DMS153 (cell line): ENCODE measurements at places on chromosomes 12 and 14.

- DNase-seq: no peak
Observed at GRCh38 chr12:46559311-46559710, 186.7 kb upstream of the SLC38A2 start.

GRCh38 chr12:41536813-41537490 is 348.8 kb downstream of the PDZRN4 start:
- no peak for DNase-seq

DNA sequence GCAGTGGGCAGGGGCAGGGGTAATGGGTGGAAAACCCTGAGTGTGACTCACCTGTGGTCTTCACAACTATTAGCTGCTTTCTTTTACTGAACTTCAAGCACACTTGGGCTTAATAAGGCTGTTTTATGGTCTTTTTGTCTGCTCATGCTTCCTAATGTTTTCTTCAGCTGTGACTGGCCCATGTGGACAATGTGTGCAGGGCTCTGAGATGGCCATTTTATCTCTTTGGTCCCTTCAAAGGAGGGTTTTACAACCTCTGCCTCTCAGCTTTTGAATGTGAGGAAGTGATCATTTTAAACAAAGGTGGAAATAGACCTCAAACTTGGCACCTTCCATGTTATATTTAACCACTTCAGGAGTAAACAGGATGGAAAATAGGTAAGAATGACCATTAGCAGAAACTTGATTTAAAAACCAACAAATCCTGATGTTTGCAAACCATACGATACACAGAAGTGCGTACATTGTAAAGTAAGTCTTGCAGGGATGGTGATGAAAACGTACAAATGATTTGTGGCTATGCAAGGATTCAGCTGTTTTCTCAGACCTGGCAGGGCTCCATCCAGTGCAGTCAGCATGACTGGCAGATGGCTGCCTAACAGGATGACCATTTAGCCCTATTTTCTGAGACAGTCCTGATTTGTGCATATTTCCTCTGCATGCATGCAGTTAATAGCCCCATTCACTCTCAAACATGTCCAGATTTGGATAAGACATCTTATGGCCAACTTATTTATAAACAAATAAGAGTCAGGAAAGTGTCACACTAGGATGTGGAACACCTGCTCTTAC is 103.2 kb downstream of the SLC38A4 start:
- DNase-seq: peak; percentile 63

GRCh38 chr14:23217032-23218020 is 20.4 kb upstream of the RNF212B start:
- no peak for DNase-seq

- DNase-seq: no peak
Observed at GRCh38 chr14:64937821-64938193, 4.7 kb downstream of the GPX2 start.

DNA sequence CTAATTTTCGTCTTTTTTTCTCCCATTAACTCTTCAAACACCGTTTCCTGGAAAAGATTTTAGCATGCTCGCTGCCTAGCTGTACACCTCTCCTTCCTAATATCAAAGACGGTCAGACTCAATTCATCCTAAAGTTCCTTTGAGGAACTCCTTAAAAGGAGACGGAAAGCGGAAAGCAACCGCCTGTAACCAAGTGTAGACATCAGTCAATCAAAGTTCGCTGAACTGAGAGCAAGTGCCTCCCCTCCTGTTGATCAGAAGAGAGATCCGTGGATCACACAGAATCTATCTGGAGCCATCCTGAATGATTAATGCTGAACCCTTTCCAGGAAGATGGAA is 412 bp upstream of the TEP1 start:
- DNase-seq: no peak

DNA sequence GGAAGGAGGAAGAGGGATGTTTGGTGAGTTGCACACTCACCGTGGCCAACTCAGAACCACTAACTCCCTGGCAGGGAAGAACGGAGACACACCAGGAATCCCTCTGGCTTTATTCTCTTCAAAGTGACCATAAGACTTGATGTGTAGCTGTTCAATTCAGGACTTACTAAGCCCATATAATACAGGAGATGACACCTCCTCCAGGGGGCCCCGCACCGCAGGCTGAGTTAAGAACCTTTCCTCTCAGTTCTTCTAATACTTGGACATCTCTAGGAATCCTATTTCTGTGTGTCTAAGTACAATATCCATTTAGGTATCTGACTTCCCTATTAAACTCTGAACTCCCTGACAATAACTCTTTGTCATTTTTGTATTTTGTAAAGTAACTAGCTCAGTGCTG is 49.5 kb downstream of the DCAF4 start:
- no peak for DNase-seq

GRCh38 chr12:2283916-2284315 is 231.1 kb downstream of the CACNA1C start:
- no peak for DNase-seq

DNA sequence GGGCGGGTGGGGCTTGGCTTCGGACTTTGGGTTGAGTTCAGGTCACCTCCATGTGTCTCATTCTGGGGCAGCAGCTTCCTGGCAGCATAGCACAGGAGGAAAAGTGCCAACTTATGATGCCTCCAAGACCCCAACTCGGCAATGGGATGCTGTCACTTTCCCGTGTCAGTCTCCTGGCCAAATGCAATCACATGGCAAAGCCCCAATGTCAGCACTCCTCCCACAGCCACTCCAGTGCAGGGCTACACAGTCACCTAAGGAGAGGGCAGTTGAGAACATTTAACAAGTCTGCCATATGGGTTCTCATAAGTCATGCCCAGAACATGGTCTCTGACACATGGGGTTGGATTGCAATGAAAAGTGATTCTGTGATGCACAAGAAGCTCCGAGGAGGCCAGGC is 26.7 kb downstream of the ELK3 start:
- no peak for DNase-seq

- DNase-seq: no peak
Observed at GRCh38 chr12:131913666-131914065, 15.4 kb upstream of the PUS1 start.

GRCh38 chr12:71760471-71760870 is 5.8 kb downstream of the RAB21 start:
- DNase-seq: no peak

DNA sequence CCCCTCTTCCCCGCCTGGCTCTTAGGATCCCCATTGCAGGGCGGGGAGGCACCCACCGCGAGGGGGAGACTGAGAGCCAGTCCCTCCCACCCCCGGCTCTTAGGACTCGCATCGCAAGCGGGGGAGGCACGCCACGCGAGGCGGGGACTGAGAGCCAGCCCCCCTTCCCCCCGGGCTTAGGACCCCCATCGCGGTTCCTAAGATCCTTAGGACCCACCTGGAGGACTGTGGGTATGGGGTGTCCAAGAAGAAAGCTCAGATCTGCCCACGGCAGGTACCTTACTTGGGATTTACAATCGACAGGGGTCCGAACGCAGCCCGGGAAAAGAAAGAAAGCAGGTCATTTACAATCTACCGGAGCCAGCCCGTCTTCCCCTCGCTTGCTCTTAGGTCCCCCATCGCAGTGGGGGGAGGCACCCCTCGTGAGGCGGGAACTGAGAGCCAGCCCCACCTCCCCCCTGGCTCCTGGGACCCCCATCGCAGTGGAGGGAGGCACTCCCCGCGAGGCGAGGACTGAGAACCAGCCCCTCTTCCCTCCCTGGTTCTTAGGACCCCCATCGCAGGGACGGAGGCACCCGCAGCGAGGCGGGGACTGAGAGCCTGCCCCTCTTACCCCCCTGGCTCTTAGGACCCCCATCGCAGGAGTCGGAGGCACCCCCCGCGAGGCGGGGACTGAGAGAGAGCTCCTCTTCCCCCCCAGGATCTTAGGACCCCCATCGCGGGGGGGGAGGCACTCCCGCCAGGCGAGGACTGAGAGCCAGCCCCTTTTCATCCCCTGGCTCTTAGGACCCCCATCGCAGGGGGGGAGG is 43.7 kb downstream of the DDX11 start:
- peak; percentile 20 for DNase-seq

DNA sequence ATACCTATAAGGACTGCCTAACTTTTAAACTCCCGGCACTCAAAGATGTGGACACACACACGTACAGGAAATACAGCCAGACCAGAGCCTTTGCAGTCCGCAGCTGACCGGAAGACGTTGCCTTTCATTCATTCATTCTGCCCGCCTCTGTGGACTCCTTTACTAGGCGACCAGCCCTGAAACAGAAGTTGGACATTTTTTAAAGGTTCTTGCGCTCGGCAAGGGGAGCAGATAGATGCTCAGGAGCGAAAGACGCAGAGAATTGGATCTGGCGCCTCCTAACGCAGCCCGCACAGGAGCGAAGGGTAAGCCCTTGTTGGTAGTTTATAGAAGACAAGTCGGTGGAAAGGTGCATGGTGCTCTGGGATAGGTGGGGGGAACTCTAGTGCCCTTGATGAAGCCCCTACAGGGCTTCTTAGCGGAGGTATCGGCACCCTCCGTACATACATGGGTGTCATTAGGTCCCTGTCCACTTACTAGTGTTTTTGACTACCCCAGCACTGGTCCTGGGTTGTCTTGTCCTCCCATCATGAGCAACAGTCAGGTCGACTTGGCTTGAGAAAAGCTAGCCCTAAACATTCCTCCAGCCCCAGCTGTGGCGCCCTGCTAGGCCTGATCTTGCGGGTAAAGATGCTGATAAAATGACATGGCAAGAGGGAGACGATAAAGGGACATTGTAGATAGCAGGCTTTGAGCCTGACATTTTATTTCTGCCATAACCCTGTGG is at the start of gene KDM2B:
KDM2B (minus strand) TSS at position 65 of the 727 bp plus-strand sequence. CDS start 112 bp downstream, outside the sequence.
- peak; percentile 11 for DNase-seq

- DNase-seq: no peak
Observed at GRCh38 chr12:132040906-132041606, 91.3 kb downstream of the EP400 start.

- no peak for DNase-seq
Observed at GRCh38 chr14:102085488-102085887, 1.4 kb downstream of the HSP90AA1 start.

DNA sequence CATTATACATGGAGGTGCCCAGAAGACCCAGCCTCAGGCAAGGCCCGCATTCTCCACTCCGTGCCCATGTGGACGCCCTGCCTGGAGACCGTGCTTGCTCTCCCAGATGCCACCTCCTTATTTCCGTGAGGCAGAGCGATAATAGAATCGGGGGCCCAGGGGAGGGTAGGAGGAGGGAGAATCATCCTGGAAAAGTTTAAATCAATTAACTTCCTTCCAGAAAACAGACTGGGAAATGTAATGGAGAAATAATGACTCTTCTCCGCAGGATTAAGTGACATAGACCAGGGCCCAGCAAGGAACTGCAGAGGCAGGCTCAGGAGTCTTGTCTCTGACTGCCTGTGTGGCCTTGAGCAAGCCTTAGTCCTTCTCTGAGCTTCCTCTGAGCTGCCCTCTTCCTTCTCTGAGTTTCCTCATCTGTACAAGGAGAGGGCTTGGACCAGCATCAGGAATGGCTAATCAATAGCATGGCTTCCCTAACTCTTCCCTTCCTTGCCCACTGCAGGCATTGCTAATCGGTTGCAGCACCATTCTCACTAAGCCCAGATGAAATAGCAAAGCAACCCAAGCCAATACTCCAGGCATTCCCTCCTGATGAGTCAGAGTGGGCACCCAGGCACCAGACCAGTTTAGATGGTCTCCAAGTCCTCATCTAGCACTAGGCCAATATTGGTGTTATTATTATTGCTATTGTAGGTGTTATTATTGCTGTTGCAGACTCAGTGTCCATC is 11.3 kb upstream of the FAM222A start:
- no peak for DNase-seq

- DNase-seq: no peak
Observed at GRCh38 chr14:74981833-74982232, 20.9 kb upstream of the EIF2B2 start.

- DNase-seq: no peak
Observed at GRCh38 chr12:75115748-75116147, 93.9 kb downstream of the KCNC2 start.

GRCh38 chr14:58549105-58549757 is 88.5 kb upstream of the DACT1 start:
- DNase-seq: no peak

DNA sequence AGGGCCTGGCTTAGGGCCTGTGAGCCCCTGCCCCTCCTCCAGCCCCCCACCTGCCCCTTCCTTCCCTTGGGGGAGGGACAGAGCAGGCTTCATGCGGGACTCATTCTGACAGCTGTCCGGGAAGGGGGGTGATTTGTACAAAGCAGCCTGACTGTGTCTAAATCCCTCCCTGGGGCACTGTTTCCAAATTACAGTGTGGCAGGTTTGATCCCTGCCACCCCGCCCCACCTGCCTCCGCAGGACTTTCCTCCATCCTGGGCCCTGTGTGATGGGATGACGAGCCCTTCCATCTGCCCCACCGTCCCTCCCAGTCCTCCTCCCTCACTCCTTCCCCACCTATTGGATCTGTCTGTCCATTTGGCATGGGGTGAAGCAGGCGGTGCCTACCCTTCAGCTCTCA is 363.9 kb downstream of the BCL11B start:
- DNase-seq: no peak
